ENCODE measurements at places on chromosomes 5 and 9.

DNA sequence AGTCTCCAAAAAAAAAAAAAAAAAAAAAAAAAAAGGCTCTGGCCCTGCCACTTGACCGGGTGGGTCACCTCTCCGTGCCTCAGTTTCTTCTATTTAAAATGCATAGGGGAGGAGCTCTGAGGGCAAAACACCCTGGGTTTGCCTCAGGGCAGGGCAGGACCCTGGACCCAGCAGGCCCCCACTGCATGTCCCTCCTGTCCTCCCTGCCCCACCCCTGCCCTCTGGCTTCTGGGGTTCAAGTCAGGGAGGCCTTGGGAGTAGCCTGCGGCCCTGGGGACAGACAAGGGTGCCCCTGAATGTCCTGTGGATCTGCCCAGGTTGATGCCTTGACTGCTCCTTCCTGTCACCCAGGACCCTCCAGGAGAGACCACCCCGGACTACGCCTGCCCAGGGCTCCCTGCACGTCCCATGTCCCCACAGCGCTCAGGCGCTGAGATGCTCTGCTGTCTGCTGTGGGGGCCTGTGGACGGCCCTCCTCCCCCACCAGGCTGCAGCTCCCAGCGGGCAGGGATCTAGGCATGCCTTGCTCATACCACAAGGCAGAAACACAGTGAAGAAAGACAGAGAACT, 35.4 kb downstream of the ADAMTS2 start:
- no peak for DNase-seq

- DNase-seq = no peak
Observed at GRCh38 chr5:31410089-31410488, 121.8 kb downstream of the DROSHA start.

DNA sequence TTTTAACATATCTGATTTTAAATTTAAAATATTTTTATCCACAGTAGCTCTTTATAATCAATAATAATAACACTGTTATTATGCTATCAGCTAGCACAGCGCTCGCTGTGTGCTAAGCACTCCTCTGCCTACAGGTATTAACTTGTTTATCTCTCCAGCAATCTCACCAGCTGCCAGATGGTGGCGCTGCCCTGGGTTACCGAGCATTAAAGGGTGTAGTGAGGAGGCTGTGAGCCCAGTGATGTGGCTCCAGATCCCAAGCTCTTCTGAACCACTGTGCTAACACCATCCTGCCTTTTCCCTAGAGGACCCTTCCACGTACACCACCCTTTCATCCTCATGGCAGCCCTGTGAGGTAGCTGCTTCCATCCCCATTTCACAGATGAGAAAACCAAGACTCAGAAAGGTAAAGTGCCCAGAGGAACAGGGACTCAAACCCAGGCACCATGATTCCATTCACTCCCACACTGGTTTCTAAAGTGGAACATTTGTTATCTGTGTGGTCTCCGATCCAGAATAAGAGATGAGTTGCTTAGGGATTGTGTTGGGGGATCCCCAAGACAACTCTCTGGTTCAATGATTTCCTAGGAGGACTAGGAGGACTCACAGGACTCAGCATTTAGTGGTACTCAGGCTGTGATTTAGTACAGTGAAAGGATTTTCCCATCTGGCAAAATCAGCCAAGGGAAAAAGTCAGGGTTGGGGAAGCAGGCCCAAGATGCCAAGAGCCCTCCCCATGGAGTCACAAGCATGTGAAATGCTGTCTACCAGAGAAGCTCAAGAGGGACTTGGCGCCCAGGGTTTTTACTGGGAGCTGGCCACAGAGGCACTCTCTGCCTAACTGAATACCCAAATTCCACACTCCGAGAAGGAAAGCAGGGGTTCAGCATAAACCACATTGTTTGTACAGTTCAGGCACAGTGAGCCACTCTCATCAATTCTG, 7.0 kb downstream of the IGFBPL1 start:
- no peak for DNase-seq

- no peak for DNase-seq
Observed at GRCh38 chr9:106697750-106698502, 165.0 kb upstream of the ZNF462 start.

DNA sequence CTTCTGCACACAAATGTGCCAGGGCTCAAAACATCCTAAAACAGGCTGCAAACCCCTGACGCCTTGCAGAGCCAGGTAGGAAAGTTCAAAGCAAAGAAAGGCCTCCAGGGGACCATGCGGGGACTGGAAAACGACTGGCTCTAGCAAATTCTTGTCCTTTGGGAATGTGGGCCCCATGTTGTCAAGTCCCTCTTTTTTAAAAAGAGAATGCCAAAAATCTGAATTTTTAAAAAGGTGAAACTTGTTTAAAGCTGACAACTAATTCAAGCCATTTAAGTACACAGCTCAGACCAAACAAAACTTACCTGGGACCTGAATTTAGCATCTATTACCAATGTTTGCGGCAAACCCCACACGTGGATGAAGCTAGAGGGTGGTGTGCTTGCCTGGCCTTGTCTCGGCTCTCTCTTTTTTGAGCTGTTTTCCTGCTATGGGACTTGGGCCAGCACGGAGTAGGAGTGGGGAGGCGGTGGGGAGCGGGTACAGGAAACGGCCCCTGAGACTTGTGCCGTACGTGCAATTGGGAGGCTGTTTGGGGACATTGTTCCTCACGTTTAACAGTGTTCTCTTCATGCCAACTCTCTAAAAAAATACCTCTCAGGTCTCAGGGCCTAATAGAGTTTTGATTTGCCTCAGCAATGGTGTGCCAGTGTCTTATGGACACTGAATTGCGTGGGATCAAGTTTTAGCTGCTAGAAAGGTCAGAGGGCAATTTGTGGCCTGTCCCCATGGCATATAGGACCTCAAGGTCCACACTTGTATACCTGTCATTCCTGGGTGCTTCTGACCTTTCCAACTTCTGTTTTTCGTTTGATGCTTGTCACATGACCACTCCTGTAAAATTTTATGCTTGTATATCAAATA, 15.1 kb upstream of the PHF19 start:
- DNase-seq = no peak

- no peak for DNase-seq
Observed at GRCh38 chr5:6692906-6693305, 20.3 kb upstream of the TENT4A start.

Data from stimulated activated CD8-positive, alpha-beta memory T cell treated with anti-CD3 and anti-CD28 coated beads, Interleukin-7, amount 100 ng/mL, for 1 hour (primary cell).